ENCODE measurements at places on chromosomes 4 and X.

DNA sequence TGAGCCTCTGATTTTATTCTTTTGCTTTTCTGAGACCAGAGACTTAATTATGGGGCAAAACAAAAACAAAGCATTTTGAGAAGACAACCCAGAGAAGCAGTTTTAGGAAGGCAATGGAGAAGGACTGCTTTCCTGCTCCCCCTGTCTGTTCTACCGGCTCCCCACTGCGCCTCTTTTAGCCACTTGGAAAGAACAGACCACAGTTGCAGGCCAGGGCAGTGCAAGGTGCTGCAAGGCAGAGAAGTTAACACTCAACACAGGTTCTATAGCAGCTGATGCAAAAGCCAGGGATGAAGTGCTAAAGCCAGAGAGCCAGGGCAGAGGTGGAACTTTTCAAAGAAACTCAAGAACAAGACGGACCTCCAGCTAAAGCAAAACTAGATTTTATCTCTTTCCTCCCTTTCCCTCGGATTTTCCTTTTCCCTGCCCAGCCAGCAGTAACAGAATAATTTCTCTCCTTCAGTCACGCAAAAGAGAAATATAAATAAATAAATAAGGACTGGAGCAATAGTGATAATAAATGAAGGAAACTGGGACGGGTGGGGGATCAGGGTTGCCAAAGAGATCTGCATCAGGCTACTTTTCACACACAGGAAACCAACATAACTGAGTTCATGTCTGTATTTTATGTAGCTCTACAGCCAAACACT, 10.4 kb downstream of the SH3RF1 start:
- no peak for DNase-seq

- DNase-seq = no peak
These were observed 7.6 kb downstream of the FAM199X start for GRCh38 chrX:104173841-104174240.

DNA sequence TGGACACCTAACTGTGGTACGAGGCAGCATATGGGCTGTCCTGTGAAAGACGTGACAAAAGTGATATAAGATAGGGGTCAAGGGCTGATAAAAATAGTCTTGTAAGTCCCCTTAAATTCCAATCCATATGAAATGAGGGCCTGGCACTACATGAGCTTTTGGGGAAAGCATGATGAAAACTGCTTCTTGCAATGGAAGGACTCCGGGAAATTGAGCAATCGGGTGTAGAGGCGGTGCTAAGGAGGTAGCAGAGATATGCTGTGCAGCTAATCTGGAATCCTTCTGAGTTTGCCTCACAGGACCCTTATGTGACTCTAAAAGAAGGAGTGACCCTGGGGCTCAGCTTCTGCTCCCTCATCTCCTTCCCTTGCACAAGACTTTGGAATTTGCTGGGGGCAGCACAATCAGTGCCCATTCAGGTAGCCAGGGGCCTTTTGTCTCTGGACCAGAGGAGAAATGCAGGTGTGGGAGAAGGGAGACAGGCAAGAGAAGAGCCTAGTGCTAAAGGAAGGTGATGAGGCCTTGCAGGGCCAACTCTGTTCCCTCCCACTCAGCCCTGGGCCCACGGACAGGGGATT, 12.8 kb downstream of the CLDN2 start:
- DNase-seq = no peak

DNA sequence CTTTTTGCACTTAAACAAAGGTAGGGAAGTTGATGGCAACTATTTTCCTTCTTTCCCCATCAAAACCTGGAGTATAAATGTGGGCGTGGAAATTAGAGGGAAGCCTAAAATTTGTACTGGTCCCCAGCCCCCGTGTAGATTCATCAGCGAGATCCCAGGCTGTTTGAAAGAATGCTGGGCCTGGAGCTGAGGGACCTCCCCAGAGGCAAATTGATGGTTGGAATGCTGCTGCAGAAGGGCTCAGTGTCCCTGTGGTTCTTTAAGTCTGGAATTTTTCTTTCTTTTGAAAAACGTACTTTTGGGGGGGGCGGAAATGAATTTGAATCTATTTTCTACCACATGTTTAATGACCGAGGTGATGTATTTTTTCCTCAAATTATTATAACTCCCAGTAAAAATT, 197.2 kb downstream of the CBR4 start:
- no peak for DNase-seq

GRCh38 chr4:80279751-80280150, 13.3 kb downstream of the FGF5 start:
- DNase-seq = no peak

DNA sequence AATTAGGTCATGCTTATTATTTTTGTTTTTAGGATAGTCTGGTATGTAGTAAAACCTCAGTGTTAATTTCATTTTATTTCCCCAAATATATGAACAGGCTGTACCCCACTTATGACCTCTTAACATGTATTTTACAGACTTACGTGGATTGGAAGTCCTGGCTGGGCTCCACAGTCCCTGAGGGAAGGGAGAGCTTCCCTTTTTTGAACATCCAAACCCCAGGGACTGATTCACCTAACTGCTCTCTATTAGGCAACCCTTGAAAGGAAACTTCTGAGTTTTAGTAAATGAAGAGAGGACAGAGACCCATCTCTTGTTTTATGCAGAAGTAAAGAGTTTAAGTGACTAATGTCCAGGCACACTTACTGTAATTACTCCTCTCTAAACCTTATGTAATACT, 233.1 kb upstream of the SPRY1 start:
- no peak for DNase-seq

- no peak for DNase-seq
These were observed 71.2 kb downstream of the CHRNA9 start for GRCh38 chr4:40406340-40406739.

DNA sequence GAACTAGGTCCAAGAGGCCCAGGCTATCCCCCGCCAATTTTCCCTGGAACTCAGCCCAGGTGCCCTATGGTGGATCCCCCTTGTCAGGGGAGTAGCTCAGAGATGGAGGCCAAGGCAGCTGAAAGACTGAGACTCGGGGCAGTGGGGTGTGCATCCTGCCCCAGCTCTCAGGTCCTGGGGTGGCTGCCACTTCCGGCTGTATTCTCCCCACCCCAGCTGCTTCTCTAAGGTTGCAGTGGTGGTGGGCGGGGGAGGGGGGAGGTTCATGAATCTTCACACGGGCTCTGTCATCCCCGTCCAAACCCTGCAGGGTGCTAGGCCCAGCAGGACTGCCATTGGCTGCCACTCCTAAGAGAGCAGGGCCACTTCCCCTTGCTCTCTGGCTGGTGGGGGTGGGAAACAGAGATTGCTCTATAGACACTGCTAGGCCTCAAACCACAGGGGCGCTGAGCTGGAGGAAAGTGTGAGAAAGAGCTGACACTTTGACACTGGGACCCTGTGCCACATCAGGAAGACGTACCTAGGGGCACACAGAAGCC, 1.5 kb downstream of the SASH3 start:
- DNase-seq = no peak

DNA sequence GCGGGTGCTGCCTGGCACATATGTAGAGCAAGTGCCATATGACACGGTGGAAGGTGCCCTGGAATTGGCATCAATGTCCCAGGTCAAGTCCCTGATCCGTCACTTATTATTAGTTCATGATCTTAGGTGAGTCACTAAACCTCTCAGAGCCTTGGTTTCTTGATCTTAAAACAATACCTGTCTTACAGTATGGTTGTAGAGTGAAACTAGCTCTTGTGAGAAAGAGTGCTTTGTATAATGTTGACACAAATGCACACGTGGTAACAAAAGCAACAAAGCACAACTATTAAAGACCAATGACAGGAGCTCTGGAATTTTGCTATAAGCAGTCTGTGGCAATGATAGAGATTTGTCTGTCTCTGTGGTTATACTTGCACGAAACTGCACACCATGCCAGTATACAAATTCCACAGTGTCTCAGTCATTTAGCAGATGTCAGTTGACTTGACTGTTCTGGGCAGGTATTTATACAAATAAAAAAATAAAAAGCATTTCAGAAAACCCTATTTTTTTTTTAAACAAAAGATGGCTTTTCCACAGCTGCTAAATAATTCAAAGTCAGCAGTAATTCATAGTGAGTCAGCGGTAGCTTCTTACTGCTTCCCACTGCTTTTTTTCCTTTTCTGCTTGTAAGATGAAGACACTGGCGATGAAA, 19.7 kb upstream of the ACSL1 start:
- DNase-seq = no peak

DNA sequence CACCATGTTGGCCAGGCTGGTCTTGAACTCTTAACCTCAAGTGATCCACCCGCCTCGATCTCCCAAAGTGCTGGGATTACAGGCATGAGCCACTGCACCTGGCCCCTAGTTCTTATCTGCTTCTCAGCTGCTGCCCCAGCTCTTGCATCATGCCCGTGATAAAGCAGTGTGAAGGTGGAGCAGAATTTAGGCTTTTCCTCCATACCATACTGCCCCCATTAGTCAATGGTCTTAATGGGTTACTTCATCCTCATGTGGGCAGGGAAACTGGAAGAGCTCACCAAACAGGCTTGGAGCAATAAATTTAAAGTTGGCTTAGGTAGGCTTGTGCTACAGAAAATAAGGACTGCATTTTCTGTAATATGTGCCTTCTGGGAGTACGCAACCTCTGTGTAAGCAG, 636.9 kb upstream of the BOD1L1 start:
- no peak for DNase-seq

GRCh38 chrX:15653961-15654360, 10.6 kb downstream of the CLTRN start:
- DNase-seq = no peak

- DNase-seq = no peak
These were observed 60.2 kb downstream of the MAOB start for GRCh38 chrX:43822014-43822413.

GRCh38 chr4:126757219-126757618, 875.5 kb upstream of the INTU start:
- no peak for DNase-seq

- DNase-seq = no peak
These were observed 181.3 kb upstream of the NDST4 start for GRCh38 chr4:115294717-115295116.

- no peak for DNase-seq
These were observed 113.8 kb upstream of the PUDP start for GRCh38 chrX:7261672-7262332.

DNA sequence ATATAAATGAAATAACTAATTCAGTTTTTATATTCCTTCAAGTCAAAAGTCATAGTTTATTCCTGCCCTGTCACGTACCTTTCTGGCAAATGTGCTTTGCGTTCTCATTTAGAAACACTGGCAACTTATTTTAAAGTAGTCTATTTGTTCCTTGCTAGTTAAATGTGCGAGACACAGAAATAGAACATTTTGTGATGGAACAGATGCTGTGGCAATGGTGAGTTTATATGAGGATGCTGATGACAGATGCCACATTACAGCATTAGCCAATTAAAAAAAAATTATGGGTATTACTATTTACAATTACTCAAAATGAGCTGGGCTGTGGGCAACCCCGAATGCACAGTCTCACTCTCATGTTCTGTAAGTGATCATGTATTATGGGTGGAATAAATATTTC, 26.1 kb upstream of the EPHA5 start:
- no peak for DNase-seq

GRCh38 chr4:77122656-77123055, 34.4 kb upstream of the CCNG2 start:
- no peak for DNase-seq

DNA sequence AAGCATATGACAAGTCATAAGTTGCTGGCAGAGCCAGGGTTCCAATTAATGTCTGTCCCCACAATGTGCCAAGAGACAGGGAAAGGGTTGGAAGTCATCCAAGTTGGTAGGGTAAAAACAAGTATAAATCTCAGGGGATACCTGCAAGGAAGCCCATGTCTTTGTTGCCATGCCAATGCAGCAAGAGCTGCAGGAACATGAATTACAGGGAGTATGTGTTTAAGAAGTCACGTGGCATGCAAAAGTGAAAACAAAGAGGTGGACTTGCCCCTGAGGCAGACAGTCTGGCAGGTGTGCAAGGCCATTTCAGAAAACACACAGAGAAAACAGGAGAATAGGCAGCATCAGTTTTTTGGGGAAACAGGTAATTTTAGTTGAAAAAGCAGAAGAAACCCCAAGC, 29.4 kb downstream of the C4orf51 start:
- no peak for DNase-seq

DNA sequence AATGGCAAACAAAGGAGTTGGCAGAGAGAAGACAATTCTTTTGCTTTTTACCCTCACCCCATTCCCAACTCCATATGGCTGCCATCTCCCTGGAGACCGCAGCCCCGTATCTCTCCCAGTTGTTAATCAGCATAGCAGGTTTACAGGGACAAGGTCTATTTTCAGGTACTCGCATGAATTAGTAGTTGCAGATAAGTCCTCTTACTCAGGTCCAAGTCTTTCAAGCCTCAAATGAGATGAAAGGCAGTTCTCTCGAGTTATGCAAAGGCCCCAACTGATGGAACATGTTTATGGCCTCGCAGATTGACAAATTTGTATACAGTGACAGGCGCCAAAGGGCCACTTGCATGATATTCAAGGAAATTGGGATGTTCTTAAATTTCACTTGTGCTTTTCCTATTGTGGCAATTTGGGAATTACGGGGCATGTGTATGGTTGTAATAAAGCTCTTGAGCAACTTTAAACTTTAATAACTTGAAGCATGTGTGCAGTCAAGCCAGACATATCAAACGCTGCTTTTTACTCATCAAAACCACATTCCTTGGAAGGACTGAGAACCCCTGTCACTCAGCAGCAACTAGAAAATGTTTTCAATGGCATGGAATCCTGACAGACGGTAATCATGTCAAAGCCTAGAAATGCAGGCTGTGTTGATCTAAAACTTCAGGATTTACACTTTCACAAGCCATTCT, 45.1 kb downstream of the KDR start:
- DNase-seq = no peak

DNA sequence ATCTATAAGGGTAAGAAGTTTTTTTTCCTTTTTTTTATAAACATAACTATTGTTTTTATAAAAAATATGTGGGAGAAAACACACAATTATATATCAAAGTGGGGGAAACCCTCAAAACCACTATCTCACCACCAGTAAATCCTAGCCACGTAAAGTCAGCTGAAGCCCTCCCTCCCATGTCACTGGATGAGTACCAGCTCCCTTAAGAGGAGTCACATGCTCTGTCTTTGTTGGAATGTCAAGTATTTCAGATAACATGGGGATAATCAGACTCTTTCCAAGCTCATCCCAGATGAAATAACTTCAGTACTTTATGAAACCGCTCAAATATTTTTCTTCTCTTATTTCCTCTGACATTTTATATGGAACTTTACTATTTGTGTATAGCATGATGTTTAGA, 2.4 kb downstream of the MYOZ2 start:
- no peak for DNase-seq

DNA sequence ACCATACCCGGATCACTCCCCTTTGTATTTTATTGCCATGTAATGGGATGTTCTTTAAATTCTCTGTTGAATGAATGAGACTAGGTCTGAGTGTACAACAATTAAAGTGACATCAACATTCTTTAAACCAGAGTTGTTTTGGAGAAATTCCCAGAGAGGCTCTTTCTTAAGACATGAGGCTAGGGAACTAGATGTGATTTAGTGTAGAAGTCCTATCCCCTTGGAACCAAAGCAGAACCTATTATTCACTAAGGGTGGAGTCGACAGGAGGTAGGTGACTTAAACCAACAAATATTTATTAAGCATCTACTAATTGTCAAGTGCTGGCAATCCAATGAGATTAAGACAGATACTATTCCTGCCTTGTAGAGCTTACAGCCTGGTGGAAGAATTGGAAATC, 1.7 kb downstream of the EIF1AX start:
- no peak for DNase-seq

GRCh38 chrX:124010566-124010965, 49.1 kb downstream of the STAG2 start:
- DNase-seq = no peak
